Activated T-helper 2 cell treated with anti-CD3 and anti-CD28 coated beads, Interferon-gamma antibody, Interleukin-2, Interleukin-4, amounts not matched to agents 10 μg/mL and 5 μg/mL and 100 μg/mL, durations not matched to agents 14 hours and 24 hours and 36 hours (primary cell): ENCODE measurements at places on chromosomes 1 and 21. TPM values are rescaled to one million over a fixed set of nuclear protein-coding genes. Genes with fewer than 3 reads are reported as not detected.

The CD1E gene
- total RNA-seq: not detected in 2 replicates

The CHD5 gene
- 0.46 and 0.78 TPM in 2 replicates for total RNA-seq

The RHEX gene
- total RNA-seq: not detected in 2 replicates

The TNFSF4 gene
- 1.1 and 1.3 TPM in 2 replicates for total RNA-seq

- no peak for DNase-seq
These were observed 17.1 kb upstream of the CNR2 start for GRCh38 chr1:23930270-23930669.

DNA sequence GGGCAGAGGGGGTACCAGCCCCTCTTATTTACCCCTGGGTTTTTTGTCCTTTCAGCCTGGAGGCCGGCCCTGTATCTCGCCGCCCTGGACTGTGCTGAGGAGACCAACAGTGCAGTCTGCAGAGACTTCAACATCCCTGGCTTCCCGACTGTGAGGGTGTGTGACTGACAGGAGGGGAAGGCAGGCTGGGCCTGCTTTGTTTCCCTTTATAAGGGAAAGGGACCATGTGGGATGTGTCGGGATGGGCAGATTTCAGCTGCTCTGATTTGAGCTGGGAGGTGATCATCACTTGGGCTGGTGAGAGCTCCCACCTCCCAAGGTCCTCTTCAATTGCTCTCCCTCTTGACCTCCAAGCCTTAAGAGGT lies 11.7 kb downstream of the QSOX1 start:
- DNase-seq: no peak

DNA sequence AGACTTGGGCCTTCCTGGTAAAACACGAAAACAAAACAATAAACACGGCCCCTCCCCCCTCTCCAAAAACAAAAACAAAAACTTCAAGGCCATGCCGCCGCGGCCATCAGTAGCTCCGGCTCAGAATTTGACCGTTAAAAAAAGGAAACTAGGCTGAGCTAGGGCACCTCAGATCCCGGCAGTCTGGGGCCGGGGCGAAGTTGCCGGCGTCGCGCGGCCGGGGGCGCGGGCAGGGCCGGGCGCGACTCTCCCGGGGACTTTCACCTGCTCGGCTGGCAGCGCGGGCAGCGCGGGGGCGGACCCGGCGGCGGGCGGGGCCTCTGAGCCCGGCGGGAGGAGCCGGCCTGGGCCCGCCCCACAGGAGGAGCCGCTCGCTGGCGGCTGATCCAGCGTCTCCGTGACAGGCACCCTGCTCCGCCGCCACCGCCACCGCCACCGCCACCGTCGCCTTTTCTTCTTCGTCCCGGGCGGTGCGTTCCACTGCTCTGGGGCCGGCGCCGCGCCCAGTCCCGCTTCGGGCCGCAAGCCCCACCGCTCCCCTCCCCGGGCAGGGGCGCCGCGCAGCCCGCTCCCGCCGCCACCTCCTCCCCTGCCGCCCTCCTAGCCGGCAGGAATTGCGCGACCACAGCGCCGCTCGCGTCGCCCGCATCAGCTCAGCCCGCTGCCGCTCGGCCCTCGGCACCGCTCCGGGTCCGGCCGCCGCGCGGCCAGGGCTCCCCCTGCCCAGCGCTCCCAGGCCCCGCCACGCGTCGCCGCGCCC lies at the start of gene NOS1AP:
Gene NOS1AP, plus strand, starts transcription at position 358 of the 760 bp plus-strand sequence. CDS start 487 bp downstream, outside the sequence.
- peak; percentile 74 for DNase-seq

DNA sequence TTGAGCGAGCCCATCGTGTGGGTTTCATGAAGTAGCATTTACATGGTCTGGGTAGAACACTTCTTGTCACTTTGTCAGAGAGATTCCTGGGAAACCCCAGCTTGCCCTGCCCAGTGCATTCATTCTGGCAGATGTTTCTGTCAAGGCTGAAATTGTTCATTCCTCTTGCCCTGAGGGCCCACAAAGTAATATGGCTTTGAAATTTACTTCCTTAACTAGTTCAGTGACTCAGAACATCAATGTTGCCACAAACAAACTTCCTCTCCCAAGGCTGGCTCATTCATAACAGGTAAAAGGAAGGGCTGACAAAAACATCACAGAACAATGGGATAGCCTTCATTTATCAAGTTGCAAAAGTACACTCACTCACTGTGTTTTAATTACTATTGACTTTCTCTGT lies 5.0 kb upstream of the KIAA0040 start:
- DNase-seq: no peak

DNA sequence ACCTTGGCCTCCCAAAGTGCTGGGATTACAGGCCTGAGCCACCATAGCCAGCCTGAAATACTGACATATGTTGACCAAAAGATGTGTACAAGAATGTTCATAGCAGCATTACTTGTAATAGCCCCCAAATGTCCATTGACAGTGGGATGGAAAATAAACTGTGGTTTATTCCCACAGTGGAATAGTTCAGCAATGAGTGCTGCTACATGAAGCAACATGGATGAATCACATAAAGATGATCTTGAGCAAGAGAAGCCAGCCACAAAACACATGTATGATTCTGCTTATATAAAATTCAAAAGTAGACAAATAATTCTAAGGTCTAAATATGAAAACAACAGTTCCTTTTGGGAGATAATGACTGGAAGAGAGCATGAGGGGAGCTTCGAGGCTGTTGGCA lies 9.1 kb upstream of the CREG1 start:
- no peak for DNase-seq

DNA sequence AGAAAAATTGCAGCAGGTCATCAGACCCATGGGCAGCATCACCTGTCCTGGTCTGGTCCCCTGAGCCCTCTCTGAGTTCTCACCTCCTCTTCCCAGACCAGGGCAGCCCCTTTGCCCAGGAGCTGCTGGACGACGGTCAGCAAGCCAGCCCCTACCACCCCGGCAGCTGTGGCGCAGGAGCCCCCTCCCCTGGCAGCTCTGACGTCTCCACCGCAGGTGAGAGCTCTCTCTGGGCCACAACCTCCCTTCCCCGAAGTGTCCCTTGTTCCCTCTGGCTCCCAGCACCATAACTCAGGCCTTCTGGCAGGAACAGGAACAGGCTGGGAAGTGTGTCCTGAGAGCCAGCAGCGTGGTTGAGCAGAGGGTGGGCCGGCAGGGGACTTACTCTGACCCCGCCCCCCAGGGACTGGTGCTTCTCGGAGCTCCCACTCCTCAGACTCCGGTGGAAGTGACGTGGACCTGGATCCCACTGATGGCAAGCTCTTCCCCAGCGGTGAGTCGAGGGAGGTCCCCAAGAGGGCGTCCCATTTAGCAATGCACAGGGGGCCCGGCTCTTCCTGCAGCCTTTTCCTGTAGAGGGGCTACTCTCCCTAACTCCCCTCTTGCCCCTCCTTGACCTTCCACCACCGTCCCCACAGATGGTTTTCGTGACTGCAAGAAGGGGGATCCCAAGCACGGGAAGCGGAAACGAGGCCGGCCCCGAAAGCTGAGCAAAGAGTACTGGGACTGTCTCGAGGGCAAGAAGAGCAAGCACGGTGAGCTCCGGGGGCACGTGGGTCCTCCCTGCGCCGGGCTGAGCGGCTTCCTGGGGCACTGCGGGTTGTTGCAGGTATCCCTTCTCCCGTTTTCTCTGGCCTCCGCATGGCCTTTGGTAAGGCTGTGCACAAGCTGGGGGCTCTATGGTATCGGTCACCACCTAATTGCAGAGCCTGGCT lies 2.4 kb downstream of the ELF3 start:
- no peak for DNase-seq

DNA sequence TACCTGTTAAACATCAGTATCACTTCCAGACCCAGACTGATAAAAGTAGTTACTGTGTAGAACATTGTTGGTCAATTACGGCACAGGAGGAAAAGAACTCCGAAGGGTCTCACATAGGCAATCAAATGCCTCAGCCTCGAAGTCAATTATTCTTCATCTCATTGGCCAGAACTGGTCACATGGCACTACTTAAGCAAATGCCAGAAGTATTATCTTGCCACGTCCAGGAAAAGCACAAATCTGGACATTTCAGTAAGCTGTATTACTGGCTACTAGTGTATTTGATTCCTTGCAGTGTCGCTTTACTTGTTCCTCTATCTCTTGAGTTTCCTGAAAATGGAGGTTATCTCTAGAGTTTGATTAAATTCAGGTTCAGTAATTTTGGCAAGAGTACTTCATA lies 24.4 kb downstream of the DIO1 start:
- no peak for DNase-seq
